ENCODE measurements at places on chromosomes 7 and 10. TPM values are rescaled to one million over a fixed set of nuclear protein-coding genes. Genes with fewer than 3 reads are reported as not detected.

The ELMO1 gene
- 74.4 TPM for total RNA-seq

The TMEM178B gene
- total RNA-seq = 1.1 TPM

The STEAP2 gene
- not detected for total RNA-seq

The CTTNBP2 gene
- total RNA-seq = not detected

The NXPH1 gene
- total RNA-seq = not detected

The SLC29A3 gene
- 8.2 TPM for total RNA-seq

The ANXA8 gene
- not detected for total RNA-seq

The FRAT1 gene
- total RNA-seq = 4.3 TPM

GRCh38 chr10:31288001-31288400, 31.0 kb upstream of the ZEB1 start:
- no peak overlapping the region for H3K4me3 ChIP-seq
- DNase-seq = no peak
- H3K27ac ChIP-seq = no peak overlapping the region
- H3K36me3 ChIP-seq = no peaks in the 10 kb centered on the region
- H3K4me1 ChIP-seq = no peaks in the 10 kb centered on the region
- no peaks in the 10 kb centered on the region for H3K27me3 ChIP-seq

- H3K4me3 ChIP-seq = no peak overlapping the region
- no peak overlapping the region for H3K27ac ChIP-seq
- H3K27me3 ChIP-seq = no peaks in the 10 kb centered on the region
- no peaks in the 10 kb centered on the region for H3K4me1 ChIP-seq
- DNase-seq = no peak
These were observed 17.5 kb upstream of the GNAT3 start for GRCh38 chr7:80529362-80529761.

DNA sequence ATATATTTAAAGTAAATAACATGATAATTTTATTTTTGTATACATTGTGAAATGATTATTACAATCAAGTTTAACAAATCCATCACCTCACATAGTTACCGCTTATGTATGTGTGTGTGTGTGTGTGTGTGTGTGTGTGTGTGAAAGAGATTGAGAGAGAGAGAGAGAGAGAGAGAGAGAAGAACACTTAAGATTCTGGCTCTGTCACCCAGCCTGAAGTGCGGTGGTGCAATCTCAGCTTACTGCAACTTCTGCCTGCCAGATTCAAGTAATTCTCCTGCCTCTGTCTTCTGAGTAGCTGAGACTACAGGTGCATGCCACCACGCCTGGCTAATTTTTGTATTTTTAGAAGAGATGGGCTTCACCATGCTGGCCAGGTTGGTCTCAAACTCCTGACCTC, 17.8 kb downstream of the LYZL1 start:
- H3K36me3 ChIP-seq = no peaks in the 10 kb centered on the region
- H3K4me1 ChIP-seq = no peaks in the 10 kb centered on the region
- H3K27ac ChIP-seq = no peak overlapping the region
- no peak overlapping the region for H3K4me3 ChIP-seq

DNA sequence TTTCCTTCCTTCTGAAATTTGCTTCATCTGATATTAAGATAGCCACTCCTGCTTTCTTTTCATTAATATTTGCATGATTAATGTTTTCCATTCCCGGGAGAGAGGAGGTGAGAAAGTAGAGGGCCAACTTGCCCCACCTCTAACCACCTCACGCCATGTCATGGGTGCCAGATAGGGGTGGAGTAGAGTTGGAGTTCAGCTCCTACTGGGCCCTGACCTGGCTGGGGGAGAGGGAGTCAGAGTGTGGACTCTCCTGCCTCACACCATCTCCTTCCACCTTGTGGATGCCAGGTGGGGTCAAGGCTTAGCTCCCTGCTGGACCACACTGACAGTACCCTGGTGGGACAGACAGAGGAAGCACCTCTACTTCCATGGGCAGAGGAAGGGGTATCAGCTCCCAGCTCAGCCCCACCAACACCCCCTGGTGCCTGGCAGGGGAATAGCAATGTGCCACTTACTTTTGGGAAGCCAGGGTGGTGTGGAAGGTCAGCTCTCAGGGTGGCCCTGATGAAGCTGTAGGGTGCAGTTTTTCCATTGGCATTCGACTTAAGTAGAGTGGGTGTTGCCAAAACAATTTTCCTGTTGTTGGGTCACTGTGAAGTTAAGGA, 28.0 kb downstream of the CHST12 start:
- H3K4me1 ChIP-seq = no peaks in the 10 kb centered on the region
- H3K4me3 ChIP-seq = no peak overlapping the region
- DNase-seq = peak; percentile 38
- H3K36me3 ChIP-seq = peaks cover 5% of the 10 kb centered on the region

DNA sequence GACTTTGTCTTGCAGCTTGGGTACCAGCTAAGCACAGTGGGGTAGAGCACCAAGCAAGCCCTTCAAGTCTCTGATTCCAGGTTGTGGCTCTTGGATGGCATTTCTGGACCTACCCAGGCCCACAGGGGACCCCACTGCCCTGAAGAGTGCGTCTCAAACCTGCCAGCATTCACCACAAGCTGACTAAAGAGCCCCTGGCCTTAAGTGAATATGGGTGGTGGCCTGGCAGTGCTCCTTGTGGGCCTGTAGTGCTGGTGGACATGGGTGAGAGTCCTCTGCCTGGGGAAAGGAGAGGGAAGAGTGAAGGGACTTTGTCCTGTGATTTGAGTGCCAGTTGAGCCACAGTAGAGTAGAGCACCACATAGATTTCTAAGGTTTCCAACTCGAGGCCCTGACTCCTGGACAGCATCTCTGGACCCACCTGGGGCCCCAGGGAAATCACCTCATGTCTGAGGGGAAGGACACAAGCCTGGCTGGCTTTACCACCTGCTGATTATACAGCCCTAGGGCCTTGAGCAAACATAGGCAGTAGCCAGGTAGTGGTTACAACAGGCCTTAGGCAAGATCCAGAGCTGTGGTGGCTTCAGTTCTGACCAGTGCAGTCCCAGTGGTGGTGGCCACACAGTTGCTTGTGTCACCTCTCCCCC, 23.7 kb downstream of the GSDME start:
- H3K4me3 ChIP-seq = no peak overlapping the region
- H3K36me3 ChIP-seq = no peaks in the 10 kb centered on the region
- peaks cover 4% of the 10 kb centered on the region for H3K4me1 ChIP-seq
- H3K27ac ChIP-seq = no peak overlapping the region
- no peaks in the 10 kb centered on the region for H3K27me3 ChIP-seq

DNA sequence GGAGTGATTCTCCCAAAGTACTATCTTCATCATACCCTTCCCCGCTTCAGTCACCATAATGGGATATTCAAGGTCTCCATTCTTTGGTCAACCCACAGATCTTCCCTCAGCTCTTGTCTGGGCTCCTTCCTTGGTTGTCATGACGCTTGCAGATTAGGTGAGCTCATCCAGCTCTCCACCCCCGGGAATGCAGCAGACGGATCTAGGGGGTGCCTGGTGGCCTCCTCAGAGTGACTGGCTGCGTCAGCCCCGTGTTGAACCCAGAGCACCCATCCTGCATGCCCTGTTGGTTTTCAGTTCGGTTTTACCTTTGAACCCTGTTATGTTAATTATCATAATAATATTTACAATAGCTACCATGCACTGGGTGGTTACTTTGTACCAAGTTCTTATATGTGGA, 6.4 kb downstream of the NEURL1 start:
- DNase-seq = no peak
- no peak overlapping the region for H3K27ac ChIP-seq
- H3K27me3 ChIP-seq = peaks cover 3% of the 10 kb centered on the region
- peaks cover 10% of the 10 kb centered on the region for H3K4me1 ChIP-seq
- H3K36me3 ChIP-seq = no peaks in the 10 kb centered on the region

DNA sequence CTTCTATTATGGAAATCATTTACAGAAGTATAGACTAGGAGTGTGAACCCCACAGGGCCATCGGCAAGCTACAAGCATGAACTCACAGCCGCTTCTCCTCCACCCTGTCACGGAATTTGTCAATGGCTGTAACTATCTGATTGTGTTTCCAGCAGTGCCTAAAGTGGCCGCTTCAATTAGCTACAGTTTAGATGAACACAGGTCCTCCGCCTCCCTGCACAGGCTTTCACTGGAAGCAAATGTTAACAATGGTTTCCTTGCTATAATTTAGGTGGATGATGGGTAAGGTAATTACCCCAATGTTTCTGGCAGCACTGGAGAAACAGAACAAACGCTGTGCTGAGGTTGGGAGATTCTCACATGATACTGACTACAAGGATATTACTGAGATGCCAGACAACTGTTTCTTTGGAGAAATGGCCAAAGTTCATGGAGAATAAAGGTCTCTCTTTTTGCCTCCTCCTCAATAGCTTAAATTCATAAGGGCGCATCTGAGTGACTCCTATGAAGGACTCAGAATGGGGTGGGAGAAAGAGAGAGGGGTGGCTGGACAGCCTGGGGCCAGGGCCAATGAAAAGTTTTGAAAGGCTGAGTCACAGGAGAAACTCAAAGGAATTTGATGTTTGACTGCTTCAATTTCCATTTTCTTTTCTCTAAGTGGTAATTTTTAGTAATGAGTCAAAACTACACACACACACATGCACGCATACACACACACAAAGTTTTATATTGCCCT, 78.9 kb downstream of the SVIL start:
- H3K27ac ChIP-seq = no peak overlapping the region
- no peak overlapping the region for H3K4me3 ChIP-seq
- H3K4me1 ChIP-seq = no peaks in the 10 kb centered on the region
- peaks cover 3% of the 10 kb centered on the region for H3K36me3 ChIP-seq
- DNase-seq = no peak

GRCh38 chr10:121243609-121244241, 354.5 kb downstream of the FGFR2 start:
- no peaks in the 10 kb centered on the region for H3K36me3 ChIP-seq
- H3K4me1 ChIP-seq = no peaks in the 10 kb centered on the region
- DNase-seq = no peak
- H3K27me3 ChIP-seq = no peaks in the 10 kb centered on the region
- H3K4me3 ChIP-seq = no peak overlapping the region

DNA sequence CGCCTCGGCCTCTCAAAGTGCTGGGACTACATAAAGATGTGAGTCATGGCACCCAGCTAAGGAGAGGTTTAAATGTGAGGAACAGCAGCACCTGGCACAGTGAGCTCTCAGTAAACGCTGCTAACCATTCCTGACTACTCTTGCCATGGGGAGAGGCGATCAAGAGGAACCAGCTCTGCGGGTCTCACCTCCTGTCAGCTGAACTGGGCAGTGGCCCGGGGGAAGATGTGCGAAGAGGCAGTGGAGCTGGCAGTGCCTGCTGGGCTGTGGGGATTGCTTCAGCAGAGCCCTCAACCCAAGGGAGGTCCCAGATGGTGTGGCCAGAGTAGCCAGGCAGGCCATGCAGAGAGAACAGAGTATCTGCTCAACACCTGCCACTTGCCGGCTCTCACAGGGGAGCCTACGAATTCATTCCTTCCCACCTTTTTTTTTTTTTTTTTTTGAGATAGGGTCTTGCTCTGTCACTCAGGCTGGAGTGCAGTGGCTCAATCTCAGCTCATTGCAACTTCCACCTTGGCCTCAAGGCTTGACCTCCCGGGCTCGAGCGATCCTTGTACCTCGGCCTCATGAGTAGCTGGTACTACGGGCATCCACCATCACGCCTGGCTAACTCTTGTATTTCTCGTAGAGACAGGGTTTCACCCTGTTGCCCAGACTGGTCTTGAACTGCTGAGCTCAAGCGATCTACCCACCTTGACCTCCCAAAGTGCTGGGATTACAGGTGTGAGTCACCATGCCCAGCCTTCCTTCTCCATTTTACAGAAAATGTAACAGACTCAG, 6.8 kb downstream of the POLM start:
- peaks cover 8% of the 10 kb centered on the region for H3K4me1 ChIP-seq
- no peak for DNase-seq
- H3K4me3 ChIP-seq = no peak overlapping the region
- no peaks in the 10 kb centered on the region for H3K27me3 ChIP-seq
- no peak overlapping the region for H3K27ac ChIP-seq
- peaks cover 47% of the 10 kb centered on the region for H3K36me3 ChIP-seq

DNA sequence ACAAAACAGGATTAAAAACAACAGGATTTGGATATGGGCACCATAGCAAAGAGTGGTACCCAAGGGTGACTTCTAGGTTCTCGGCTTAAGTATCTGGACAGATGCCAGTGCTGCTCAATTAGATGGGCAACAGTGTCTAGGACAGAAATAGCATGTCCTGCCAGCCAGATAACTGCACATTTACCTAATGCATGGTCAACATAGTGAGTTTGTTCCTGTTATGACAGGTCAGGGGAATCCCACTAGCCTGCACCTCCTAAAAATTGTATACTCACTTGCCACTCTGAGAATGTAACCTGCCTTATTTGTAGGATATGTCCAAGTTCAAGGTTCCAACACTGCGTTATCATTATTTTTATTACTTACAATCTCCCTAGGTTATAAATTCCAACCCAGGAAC, 471.7 kb downstream of the GRM8 start:
- no peaks in the 10 kb centered on the region for H3K4me1 ChIP-seq
- H3K27me3 ChIP-seq = no peaks in the 10 kb centered on the region
- H3K4me3 ChIP-seq = no peak overlapping the region

DNA sequence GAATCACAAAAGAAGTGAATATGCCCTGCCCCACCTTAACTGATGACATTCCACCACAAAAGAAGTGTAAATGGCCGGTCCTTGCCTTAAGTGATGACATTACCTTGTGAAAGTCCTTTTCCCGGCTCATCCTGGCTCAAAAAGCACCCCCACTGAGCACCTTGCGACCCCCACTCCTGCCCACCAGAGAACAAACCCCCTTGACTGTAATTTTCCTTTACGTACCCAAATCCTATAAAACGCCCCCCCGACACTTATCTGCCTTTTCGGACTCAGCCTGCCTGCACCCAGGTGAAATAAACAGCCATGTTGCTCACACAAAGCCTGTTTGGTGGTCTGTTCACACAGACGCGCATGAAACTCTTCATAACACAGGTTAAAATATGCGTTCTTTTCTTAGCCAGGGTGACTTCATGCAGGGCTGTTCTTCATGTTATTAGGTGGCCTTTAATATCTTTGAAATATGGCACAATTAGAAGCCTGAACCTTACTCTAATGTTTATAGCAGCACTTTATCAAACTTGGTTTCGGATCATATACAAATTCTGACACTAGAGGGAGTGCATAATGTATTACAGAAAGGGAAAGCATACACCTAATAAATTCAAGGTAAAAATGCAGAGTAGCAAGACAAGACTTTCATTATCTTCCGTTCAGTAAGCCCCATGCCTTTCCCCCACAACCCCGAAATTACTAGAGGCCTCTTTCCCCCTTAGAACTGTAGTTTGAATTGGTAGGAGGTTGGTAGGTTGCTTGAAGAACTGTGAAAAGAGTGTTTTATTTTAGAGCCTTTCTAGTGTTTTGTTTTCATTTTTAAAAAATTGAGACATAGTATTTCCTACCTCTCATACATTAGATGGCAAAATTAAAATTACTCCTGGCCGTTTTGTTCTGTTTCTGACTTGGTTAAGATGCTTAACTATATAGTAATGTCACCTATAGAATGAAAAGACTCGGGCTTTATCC, 117.9 kb downstream of the NPY start:
- no peak overlapping the region for H3K4me3 ChIP-seq
- H3K27me3 ChIP-seq = no peaks in the 10 kb centered on the region
- H3K36me3 ChIP-seq = no peaks in the 10 kb centered on the region
- H3K4me1 ChIP-seq = peaks cover 5% of the 10 kb centered on the region
- DNase-seq = no peak

GRCh38 chr10:122435212-122435827, 19.1 kb upstream of the ARMS2 start:
- no peak overlapping the region for H3K4me3 ChIP-seq
- H3K27me3 ChIP-seq = no peaks in the 10 kb centered on the region
- no peaks in the 10 kb centered on the region for H3K4me1 ChIP-seq
- peak; percentile 44 for DNase-seq

GRCh38 chr7:156793334-156793733, 99.6 kb downstream of the LMBR1 start:
- peaks cover 4% of the 10 kb centered on the region for H3K36me3 ChIP-seq
- DNase-seq = no peak
- H3K4me3 ChIP-seq = no peak overlapping the region
- no peak overlapping the region for H3K27ac ChIP-seq

GRCh38 chr10:28503114-28503513, 29.8 kb upstream of the WAC start:
- no peak overlapping the region for H3K4me3 ChIP-seq
- no peaks in the 10 kb centered on the region for H3K27me3 ChIP-seq
- H3K27ac ChIP-seq = no peak overlapping the region
- no peaks in the 10 kb centered on the region for H3K4me1 ChIP-seq

All from CD8-positive, alpha-beta memory T cell (primary cell).